ENCODE measurements at places on chromosomes 7 and 10. TPM values are rescaled to one million over a fixed set of nuclear protein-coding genes. Genes with fewer than 3 reads are reported as not detected.

LRRN3 gene
- 2.0 TPM for total RNA-seq

PON3 gene
- 2.7 TPM for total RNA-seq

PIP gene
- not detected for total RNA-seq

PRDX3 gene
- 141 TPM for total RNA-seq

ASB10 gene
- not detected for total RNA-seq

EPO gene
- total RNA-seq: not detected

ATP6V0A4 gene
- not detected for total RNA-seq

IL15RA gene
- 24.6 TPM for total RNA-seq

ADAMTS14 gene
- 0.61 TPM for total RNA-seq

DNA sequence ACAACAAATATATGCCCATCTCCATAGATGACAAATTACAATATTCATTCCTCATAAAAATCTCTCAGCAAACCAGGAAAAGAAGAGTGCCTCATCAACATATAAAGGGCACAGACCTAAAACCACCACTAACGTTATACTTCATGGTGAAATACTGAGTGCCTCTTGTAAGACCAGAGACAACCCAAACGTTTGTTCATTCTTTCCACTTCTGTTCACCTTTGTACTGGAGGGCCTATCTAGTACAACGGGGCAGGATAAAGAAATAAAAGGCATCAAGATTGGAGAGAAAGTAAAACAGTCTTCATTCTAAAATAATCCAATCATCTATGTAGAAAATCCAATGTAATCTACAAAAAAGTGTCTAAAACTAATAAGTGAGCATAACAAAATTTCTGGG lies 79.1 kb downstream of the LARP4B start:
- DNase-seq: no peak

DNA sequence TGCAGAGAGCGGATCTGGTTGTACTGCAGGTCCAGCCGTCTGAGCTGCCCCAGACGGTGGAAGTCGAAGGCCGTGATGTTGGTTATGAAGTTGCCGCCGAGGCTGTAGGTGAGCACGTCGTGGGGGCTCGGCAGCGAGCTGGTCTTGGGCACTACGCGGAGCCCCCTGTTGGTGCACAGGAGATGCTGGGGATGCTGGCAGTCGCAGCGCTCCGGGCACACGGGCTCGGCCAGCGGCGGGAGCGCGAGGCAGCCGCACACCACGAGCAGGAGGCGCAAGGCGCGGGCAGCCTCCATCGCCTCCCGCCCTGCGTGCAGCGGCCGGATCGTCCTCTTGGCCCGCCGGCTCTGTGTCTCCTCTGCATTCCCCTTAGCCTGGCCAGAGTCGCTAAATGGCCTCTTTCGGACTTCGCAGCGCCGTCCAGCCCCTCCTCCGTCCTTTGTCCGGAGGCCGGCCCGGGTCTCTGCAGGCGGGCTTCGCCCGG lies 337 bp downstream of the TRIL start:
- no peak for DNase-seq

DNA sequence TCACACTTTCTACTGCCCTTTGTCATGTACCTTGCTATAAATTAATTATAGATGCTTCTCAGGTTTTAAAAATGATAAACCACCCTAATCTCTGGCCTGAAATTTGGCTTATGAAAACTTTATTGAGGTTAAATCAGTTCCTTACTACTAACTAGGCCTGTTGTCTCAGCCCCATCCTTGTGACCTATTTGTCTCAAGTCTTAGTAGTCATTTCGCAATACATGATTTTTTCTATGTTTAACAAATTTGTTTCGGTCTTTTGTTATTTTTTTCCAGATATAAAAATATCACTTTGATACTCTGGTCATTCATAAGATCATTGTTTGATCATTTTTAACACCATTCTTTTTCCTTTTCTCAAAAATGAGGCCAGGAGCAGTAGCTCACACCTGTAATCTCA lies 411.6 kb downstream of the GFRA1 start:
- no peak for DNase-seq

- DNase-seq: no peak
These were observed 16.0 kb downstream of the DENND2A start for GRCh38 chr7:140624392-140625191.

DNA sequence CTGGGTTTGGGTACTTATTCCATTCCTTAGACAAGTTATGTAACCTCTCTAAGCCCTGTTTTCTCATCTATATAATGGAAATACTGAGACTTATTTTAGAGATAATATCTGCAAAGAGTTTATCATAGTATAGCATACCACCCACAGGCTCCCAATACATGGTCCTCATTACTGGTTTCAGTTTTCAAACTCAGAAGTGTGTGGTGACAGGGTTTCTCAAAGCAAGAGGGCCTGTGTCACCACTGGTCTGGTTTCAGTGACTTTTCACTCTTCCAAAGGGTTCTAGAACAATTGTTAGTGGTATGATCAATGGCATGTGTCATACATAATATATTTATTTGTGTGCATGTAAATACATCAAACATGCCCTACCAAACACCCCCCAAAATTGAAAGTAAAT lies 89.2 kb upstream of the BMPER start:
- DNase-seq: no peak

GRCh38 chr10:29784175-29784773 lies 149.5 kb upstream of the SVIL start:
- DNase-seq: no peak

DNA sequence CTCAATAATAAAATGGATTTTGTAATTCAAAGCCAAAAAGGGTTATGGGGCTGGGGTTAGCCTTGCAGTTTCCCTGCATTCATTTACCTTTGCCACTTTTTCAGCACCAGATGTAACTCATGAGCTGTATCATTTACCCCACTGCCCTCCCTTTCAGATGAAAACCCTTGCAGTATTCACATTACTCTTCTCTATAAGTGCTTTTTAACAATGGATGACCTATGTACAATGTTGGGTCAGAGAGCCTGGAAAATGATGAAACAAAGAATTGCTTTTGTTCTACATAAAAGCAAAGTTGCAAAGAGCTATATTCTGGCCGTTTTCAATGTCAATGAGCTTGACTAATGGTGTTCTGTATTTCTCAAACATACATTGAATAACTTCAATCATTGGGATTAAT lies 189.7 kb downstream of the TMEM26 start:
- no peak for DNase-seq

DNA sequence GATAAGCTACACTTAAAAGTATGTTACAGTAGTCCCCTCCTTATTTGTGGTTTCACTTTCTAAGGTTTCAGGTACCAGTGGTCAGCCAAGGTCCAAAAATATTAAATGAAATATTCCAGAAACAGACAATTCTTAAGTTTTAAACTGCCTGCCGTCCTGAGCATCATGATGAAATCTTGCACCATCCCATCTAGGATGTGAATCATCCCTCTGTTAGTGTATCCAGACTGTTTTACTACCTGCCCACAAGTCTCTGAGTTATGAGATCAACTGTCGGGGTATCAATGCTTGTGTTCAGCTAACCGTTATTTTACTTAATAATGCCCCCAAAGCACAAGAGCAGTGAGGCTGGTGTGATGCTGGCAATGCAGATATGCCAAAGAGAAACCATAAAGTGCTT lies 11.4 kb downstream of the KDM7A start:
- DNase-seq: no peak

- no peak for DNase-seq
These were observed 42.8 kb upstream of the MKLN1 start for GRCh38 chr7:131284702-131285419.

DNA sequence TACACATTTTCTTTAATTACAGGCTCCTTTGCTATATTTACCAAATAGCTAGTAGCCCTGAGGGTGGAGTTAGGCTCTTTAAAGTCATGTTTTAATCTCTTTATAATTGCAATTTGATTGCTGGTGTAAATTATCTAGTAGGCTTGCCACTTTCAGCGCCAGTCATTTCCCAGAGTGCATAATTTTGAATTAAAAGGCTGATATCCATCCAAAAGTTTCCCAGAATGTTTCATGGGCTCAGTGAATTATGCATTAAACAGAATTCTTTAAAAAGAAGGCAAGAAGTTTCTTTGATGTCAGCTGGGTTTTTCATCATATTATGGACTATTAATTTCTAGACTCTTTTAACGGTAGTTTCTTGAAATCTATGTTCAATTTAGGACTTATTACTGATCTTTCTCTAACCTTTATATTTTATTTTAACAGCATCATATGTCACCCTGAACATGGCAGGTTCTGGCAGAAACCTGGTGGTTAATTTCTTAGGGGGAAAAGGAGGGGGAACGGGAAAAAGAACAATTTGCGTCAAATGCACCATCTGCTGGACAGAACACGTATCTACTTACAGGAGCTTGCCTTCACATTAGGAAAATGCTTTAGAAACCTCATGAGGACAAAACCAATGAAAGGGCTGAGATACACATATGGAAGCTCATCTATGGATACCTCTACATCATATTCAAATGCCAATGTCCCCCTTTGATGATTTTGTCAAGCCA lies 171.1 kb downstream of the GRM3 start:
- DNase-seq: no peak

GRCh38 chr10:46293832-46294640 lies 7.2 kb downstream of the ANTXRL start:
- DNase-seq: peak; percentile 72

- DNase-seq: peak; percentile 12
These were observed 20.4 kb downstream of the ELFN1 start for GRCh38 chr7:1690359-1690958.

GRCh38 chr7:129550693-129551360 lies 48.5 kb downstream of the SMKR1 start:
- DNase-seq: no peak

GRCh38 chr7:4845740-4846142 lies 16.1 kb downstream of the PAPOLB start:
- DNase-seq: peak; percentile 41

- DNase-seq: no peak
These were observed 154.9 kb downstream of the ATE1 start for GRCh38 chr10:121772884-121773283.

GRCh38 chr10:3654980-3655379 lies 130.0 kb downstream of the KLF6 start:
- DNase-seq: no peak

DNA sequence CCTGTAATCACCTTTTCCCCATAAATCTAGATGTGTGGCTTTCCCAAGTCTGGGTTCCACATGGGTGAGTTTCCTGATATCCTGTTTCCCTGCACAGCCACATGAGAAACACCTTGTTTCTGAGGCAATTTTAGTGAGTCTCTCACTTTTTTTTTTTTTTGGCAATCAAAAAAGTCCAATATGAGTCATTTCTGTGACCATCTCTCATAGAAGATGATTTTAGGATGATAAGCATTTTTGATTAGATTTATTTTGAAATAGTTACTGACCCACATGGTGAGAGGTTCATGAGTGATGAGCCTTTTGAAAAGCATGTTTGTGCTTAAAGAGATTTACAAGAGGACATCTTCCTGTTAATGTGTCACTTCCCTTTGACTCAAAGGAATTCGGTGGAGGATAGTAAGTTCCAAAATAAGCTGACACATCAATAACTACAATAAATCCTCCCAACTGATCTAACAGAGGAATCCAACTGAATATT lies 464.0 kb downstream of the INHBA start:
- no peak for DNase-seq

- DNase-seq: no peak
These were observed 174.4 kb upstream of the PLXNA4 start for GRCh38 chr7:132750530-132751217.

GRCh38 chr10:131806146-131806545 lies 94.7 kb upstream of the PPP2R2D start:
- no peak for DNase-seq

GRCh38 chr7:5694912-5695726 lies 86.3 kb downstream of the RNF216 start:
- peak; percentile 88 for DNase-seq

DNA sequence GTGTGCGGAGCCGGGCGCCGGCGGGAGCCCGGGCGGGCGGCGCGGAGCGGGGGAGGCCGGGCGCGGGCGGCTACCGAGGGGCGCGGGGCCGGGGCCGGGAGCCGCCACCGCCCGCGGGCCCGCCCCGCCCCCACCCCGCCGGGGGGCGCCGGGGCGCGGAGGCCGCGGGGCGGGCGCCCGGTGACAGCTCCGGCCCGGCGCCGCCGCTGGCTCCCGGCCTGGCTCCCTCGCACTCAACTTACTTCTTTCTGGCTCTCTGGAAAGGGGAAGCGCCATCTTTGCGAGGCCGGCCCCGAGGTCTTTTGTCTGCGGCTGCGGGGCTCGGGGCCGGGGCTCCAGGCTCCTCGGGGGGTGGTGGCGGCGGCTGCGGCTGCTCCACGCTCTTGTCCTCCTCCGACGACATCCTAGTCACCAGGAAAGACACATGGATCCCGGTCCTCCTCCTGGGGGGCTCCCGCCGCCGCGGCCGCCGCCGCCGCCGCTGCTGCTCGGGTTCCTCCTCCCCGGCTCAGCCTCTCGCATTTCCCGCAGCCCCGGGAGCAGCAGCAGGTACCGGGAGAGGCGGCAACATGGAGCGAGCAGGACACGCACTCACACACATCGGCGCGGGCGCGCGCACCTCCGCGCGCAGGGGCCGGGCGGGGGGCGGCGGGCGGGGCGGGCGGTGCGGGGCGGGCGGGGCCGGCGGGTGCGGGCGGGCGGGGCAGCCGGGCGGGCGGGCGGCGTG lies at the start of gene KMT2C:
KMT2C (minus strand) TSS at position 620 of the 727 bp plus-strand sequence; CDS start at position 403, 217 bp downstream.
- no peak for DNase-seq

DNA sequence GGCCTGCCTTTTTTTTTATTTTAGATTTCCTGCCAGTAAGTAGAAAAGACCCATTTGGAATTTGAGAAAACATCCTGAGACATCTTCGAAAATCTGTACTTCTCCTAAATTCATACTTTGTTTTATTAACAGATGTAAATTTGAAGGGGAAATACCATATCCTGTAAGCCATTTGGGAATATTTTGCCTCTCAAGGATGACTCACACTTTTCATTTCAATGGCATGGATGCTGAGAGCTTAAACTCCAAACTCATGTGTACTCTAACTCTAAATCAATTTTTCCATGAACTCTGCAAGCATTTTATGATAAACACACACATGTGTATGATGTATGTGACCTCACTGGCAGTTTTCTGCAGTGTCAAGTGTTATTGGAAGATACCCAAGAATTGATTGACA lies 89.0 kb downstream of the SEMA3A start:
- no peak for DNase-seq

DNA sequence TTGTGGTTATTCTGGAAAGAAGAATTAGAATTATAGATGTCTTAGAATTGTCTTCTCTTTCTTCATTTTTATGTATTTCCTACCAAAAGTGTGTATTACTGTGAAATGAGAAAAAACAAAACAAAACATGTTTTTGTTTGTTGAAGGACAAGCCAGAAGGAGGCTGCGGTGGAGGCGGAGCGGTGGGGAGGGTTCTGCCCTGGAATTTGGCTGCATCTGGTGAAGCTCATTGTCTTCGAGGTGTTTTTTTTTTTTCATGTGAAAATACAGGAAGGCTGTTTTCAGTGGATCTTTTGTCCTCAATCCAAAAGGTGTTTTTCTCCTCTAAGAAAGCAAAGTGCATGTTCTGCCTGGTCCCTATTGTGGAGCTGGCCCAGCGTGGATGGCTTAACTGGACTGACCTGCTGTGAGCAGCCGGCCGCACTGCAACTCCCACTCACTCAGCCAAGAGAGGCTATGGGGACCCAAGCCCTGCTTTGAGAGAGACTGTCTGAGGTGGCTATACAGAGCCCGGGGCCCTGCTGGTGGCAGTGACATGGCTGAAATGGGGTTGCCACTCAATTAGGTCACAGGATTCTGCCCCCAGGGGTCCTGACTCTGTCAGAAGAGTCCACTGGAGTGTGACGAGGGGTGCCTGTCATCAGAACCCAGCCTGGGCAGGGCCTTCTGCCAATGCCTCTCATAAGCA lies 184.9 kb upstream of the MKI67 start:
- DNase-seq: peak; percentile 59
